Adrenal gland (tissue), 19 donors: ENCODE measurements at places on chromosomes 6 and 20. TPM values are rescaled to one million over a fixed set of nuclear protein-coding genes. Genes with fewer than 3 reads are reported as not detected.

The CNKSR3 gene
- 10.7 TPM for total RNA-seq

The BMP6 gene
- total RNA-seq = 4.7 TPM

The HLA-DPA1 gene
- 374 TPM for total RNA-seq

The PRND gene
- total RNA-seq = not detected
